Iris pigment epithelial cell (primary cell): ENCODE measurements at places on chromosomes 4 and X.
A peak's percentile ranks its signal among the peaks of the same experiment; 100 is the strongest.

DNA sequence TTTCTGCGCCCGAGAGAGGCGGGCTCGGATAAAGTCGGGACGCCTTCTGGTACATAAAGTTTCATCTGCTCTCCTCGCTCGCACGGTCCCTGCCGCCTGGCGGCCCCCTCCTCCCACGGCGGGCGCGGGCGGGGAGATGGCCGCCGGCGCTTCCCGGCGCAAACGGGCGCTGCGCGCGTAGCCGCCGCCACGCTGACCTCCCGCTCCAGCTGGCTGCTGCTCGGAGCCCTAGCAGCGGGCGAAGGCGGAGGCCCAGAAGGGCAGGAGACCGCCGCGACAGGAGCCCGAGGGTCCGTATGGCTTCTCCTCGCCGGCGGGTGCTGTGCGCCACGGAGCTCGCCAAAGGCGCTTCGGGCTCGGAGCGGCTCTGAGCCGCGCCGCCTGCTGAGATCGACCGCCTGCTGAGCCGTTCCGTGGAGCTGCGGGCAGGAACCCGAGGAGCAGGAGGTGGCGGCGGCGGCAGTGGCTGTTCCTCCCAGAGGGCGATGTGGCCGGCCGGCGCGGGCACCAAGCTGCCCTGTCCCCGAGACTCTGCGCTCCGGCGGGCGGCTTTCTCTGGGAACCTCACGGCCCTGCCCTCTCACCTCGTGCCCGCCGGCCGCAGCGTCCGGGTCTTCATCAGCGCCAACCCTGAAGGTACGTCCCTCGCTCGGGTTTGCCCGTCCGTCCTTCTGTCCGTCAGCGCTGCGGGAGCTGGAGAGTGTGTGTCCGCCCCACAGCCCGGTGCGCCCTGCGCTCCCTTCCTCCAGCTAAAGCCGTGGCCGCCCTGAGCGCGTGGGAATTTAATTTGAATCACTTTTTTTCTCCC lies at the start of gene NWD2:
TSS of gene NWD2 (plus strand) at position 161 of the 808 bp plus-strand sequence. CDS start at position 486, 325 bp downstream.
- DNase-seq = peak; percentile 26

- DNase-seq = no peak
Observed at GRCh38 chrX:584572-584971, 46.0 kb upstream of the SHOX start.

GRCh38 chrX:38929966-38930421 lies 128.7 kb downstream of the MID1IP1 start:
- peak; percentile 10 for DNase-seq

- no peak for DNase-seq
Observed at GRCh38 chr4:70600977-70601376, 8.9 kb downstream of the AMBN start.

DNA sequence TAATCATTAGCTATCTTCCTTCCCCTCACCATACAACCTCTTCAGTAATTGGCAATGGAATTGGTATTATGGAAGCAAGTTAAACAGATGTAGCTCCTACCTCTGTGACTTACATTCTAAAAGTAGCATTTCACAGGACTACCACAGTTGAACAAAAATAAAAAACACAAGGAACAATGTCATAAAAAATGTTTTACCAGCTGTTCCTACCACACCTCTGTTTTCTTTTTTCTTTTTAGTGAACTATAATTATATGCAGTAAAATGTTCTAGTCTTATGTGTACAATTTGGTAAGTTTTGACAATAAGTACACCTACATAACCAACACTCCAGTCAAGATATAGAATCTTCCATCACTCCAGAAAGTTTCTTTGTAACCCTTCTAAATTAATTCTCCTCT lies 54.1 kb upstream of the GEMIN8 start:
- no peak for DNase-seq

DNA sequence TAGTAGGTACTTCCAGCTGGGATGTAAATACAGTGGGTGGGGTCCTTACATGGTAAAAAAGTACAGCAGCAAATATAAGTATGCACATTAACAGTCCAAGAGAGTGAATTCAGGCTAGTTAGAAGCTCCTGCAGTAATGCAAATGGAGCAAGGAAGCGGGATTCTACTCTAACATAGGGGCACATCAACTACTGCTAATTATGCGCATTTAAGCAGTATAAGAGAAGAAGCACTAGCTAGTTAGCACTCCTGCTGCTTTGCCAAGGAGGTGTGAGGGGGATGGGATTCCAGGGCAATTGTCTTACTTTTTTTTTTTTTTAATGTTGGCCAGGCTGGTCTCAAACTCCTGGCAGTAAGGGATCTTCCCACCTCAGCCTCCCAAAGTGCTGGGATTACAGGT lies 284.1 kb downstream of the CHIC1 start:
- no peak for DNase-seq
